Cortex of kidney (tissue), 1 donor: ENCODE measurements at places on chromosomes 5 and 9.

DNA sequence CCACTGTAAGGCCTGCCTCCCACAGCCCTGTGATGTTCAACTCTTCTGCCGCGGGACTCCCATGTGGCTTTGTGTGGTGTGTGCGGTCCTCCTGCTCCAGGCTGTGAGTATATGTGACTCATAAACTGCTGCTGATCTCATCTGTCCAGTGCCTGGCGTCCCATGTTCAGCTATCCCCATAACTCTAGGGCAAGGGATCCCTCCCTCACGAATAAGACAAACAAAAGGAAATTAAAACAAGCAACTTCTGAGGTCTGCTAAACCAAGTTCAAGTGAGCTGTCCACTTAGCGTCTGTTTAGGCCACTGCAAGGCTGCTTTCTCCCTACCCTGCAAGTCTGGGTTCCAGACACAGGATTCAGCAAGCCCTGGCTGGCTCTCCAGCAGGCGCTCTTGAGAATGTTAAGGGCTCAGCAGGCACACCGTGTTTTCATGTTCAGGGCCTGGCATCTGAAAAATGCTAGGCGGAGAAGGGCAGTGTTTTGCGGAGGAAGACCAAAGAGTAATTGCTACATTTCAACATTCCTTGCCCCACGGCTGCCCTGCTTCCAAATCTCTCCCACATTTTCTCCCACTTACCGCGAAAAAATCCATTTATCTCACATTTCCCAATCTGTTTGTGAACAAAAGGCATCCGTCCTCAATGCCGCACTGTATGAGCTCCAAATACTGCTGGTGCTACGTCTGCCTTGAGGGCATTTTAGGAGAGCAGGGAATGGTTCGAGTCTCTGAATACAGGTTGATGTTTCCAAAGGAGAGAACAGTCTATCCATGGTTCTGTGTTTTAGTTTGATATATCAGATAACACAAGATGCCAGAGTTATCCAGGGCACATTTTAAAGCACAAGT is 280.2 kb downstream of the SEMA5A start:
- no peak for DNase-seq

GRCh38 chr9:130284690-130285089 is 19.1 kb downstream of the HMCN2 start:
- no peak for DNase-seq

DNA sequence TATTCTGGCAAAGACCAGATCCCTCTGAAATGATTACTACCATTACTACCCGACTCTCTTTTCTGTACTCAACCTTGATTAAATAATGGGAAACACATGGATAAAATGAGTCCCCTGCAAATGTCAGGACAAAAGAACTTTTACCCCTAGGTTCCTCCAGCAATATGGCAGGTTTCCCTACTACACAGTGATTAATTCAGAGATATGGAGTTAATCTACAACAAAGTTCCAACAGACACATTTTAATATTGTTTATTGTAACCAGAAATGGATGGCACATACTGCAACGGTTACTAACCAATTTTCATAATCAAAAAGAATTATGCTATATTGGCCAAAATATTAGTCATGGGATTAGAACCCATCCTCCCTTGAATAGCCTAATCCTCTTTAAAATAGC is 294.8 kb downstream of the ATPSCKMT start:
- no peak for DNase-seq

DNA sequence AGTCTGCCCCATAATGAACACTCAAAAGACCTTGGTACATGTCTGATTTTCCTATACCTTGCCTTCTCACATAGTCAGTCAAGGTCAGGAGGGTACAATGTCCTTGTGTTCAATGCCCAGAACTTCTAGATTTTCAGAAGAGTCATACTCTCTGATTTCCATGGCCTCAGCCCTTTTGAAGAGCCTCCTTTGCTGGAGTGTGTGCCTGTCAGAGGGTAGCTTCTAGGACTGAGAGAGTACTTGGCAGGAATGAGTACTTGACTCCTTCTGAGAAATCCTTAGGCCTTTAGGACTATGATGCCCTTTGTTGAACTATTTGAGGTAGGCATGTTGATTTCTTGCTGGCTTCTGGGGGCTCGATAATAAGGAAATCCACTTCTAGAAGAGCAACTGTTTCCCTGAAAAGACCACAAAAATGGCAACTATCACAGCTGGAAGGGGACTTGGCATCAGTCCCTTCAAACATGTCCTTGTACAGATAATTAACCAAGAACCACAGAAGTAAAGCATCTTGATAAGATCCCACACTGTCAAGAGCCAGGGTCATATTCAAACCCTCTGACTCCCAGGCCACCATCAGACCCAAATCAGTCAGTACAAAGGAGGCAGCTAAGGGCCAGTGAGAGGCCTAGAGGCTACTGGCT is 10.6 kb upstream of the MEGF9 start:
- DNase-seq: no peak

- no peak for DNase-seq
Measured at GRCh38 chr5:124034083-124034700, 522.2 kb downstream of the CSNK1G3 start.

DNA sequence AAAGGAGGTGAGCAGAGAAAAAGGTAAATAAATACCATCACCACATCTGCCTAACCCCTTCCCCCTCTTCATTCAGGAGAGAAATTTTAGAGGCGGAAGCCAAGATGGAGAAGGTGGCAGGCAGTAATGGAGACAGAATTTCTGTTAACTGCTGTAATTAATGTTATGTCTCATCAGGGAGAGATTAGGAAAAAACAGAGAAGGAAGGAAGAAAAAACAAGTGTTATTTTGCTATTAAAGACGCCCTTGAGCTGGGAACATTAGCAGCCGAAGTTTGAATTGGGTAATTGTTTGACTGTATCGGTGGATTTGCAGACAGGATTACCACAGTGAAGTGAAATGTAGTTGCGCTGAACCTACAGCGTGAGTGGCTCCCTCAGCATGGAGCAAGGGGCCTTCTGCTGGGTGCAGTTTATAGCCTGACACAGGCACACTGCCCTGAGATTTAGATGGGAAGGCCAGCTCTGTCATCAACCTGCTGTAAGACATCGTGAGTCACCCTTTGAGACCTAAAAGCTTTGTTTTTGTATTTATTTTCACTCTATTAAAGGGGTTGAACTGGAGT is 136.3 kb downstream of the ASTN2 start:
- no peak for DNase-seq

DNA sequence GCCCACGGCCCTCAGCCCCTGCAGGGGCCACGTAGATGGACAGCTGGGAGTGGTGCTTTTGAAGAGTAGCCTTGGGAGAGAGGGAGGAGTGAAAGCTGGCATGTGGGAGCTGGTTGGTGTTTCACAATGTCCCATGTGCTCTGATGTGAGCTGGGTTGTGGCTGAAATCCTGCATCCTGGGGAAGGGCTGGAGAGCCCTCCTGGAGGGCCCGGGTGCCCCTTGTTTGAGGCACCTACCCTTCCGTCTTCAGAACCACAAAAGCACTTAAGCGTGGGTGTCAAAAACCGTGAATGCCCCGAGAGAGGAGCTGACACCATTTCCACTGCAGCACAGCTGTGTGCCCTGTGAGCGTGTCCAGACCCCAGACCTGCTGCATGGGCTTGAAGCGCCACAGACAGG is 199.1 kb upstream of the ZNF618 start:
- no peak for DNase-seq

- DNase-seq: no peak
Measured at GRCh38 chr9:97793067-97793466, 60.0 kb upstream of the FOXE1 start.

GRCh38 chr5:83744821-83745220 is 24.2 kb upstream of the HAPLN1 start:
- DNase-seq: no peak

DNA sequence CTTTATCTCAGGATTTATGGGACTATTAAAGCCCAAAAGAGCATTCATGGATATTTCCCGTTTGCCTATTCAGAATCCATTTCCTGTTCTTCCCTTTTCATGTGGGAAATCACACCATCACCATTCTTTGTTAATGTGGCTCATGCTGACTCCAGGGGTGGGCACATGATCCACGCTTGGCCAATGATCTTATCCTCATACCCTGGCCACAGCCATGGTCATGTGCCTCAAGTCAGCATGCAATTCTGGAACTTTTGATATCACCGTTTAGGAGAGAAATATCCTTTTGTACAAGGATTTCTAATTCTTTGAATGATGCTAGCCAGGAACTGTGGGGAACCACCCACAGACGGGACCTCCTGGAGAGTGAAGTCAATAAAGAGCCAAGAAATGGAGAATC is 272.2 kb downstream of the PRELID2 start:
- no peak for DNase-seq

DNA sequence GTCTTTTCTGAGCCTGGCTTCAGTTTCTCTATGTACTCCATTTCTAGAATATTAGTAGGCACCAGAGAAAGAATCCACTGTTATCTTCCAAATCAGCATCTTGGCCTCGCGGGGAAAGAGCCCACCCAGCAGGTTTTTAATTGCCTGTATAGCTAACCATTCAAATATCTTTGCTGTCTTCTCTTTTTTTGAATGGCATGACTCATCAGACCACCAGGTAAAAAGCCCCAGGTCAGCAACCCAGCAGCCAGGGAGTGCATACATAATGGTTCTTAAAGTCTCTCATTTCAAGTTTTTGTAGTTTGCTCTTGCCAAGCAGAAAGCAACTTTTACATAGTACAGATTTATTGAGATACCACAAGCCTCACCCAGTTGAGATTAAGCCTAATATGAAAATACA is 50.7 kb downstream of the TMEM167A start:
- DNase-seq: no peak

- no peak for DNase-seq
Measured at GRCh38 chr5:34534523-34535103, 121.5 kb upstream of the RAI14 start.

- no peak for DNase-seq
Measured at GRCh38 chr5:178058321-178059012, 54.9 kb upstream of the N4BP3 start.

DNA sequence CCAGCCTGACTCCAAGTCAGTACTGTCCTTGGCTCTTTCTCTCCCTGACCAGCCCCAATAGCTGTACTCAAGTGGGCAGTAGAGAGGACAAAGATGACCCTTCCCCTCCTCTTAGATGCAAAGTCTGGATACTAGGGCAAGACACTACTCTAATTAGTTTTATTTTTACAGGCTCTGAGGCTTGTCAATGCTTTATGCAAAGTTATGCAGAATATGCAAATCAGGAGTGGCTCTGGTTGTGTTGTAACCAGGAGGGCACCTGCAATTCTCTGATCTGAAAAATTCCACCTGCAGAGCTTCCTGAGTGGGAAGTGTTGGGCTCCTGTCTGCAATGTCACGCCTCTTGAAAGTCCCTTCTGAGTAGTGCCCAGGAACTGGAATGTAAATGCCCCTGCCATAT is 201.5 kb downstream of the RGS3 start:
- DNase-seq: no peak

DNA sequence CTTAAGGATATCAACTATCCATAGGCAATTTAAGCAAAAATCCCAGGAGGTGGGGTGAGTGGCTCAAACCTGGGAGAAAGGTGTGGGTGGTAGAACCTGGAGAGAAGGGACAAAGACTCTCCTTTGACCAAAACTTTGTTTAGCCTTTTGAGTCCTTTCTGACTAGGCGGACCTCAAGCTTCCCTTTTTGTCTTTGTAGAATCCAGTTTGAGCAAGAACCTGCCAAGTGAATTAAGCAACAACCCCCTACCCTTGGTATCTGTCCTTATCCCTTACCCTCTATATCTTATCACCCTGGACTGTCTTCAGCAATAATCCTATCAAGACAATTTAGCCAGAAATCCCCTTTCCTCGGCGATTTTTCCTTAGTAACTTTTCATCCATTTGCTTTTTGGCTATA is 53.5 kb upstream of the SLC28A3 start:
- no peak for DNase-seq

DNA sequence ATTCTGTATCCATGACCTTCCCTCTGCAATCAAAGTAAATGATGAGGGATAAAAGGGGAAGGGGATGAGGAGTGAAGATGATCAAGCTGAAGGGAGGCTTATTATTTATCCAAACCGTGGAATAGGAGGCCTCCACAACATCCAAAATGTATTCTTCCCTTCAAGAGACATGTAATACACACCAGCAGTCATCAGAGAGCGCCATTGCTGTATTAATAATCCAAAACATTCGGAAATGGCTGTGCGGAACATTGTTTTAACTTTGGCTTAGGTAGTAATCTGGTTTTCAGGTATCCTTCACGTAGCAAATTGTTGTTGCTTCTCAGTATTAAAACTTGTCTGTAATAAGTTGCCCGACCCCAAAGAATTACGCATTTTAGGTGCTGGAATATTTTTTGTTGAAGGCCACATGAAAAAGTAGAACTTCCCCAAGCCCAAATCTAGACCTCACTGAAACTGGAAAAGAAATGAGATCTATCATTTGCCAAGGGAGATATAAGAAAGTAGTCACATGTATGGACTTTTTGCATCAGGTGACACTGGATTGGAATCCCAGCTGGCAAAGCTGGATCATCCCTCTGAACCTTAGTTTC is 2.6 kb upstream of the BOD1 start:
- no peak for DNase-seq

- DNase-seq: no peak
Measured at GRCh38 chr5:136031711-136032110, 2.9 kb downstream of the TGFBI start.

DNA sequence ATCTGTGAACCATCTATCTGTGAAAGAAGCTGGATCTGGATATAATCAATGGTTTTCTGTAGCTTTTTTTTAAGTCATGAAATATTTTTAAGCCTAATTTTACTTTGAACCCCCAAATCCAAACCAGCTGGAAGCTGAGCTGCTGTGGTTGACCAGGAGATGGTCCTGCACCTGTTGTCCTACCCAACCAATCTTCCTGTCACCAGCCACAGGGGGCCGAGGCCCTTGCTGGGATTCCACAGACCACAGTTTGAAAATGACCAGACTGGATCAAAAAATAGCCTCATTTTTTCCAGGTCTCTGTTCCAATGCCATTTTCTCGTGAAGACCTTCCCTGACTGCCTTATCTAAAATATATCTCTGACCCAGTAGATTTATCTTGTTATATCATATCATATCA is 200.6 kb downstream of the SGCD start:
- DNase-seq: no peak

- no peak for DNase-seq
Measured at GRCh38 chr5:80745490-80745889, 90.7 kb upstream of the DHFR start.

DNA sequence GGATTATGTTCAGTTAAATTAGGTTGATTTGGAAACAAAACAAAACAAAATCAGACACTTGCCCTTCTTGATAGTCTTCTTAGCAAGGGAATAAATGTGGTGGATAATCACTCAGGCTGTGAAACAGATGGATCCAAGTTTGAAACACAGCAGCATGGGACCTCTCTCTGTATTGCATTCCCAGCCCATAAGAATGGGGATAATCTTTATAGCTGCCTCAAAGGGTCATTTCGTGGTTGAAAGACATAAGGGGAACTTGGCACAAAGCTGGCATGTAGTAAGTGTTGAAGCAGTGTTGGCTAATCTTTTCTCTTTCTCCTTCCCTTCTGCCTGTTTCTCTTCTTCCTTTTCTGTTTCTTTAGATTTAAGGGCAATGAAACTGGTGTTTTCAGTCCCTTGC is 333.9 kb upstream of the TLE4 start:
- DNase-seq: no peak
